ENCODE measurements at places on chromosomes 1 and 21.

GRCh38 chr1:182602935-182603645 is 1.1 kb downstream of the RGS16 start:
- no peak for DNase-seq

- DNase-seq = no peak
These were observed 569.6 kb upstream of the CXADR start for GRCh38 chr21:16943231-16943630.

DNA sequence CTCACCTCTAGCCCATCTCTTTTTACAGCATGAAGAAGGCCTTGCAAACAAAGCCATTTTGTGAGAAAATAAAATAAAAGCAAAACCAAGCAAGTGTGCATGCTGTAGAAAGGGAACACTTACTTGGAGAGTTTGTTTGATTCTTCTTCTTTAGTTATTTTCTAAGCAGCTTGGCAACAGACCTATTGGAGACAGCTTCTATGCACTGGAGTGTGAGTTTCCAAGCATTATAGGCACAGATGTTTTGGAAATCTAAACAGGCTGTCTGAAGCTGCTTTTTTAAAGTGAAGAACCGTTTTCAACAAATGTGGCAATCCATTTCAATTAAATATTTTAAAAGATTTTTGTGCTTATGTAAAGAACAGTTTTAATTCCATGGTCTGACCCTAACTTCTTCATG is 76.6 kb downstream of the NGF start:
- DNase-seq = no peak

- no peak for DNase-seq
These were observed 24.6 kb downstream of the SYT2 start for GRCh38 chr1:202685641-202686040.

GRCh38 chr1:158996998-158997397 is 12.7 kb upstream of the IFI16 start:
- DNase-seq = no peak

- no peak for DNase-seq
These were observed 14.4 kb upstream of the IGSF5 start for GRCh38 chr21:39730418-39731157.

DNA sequence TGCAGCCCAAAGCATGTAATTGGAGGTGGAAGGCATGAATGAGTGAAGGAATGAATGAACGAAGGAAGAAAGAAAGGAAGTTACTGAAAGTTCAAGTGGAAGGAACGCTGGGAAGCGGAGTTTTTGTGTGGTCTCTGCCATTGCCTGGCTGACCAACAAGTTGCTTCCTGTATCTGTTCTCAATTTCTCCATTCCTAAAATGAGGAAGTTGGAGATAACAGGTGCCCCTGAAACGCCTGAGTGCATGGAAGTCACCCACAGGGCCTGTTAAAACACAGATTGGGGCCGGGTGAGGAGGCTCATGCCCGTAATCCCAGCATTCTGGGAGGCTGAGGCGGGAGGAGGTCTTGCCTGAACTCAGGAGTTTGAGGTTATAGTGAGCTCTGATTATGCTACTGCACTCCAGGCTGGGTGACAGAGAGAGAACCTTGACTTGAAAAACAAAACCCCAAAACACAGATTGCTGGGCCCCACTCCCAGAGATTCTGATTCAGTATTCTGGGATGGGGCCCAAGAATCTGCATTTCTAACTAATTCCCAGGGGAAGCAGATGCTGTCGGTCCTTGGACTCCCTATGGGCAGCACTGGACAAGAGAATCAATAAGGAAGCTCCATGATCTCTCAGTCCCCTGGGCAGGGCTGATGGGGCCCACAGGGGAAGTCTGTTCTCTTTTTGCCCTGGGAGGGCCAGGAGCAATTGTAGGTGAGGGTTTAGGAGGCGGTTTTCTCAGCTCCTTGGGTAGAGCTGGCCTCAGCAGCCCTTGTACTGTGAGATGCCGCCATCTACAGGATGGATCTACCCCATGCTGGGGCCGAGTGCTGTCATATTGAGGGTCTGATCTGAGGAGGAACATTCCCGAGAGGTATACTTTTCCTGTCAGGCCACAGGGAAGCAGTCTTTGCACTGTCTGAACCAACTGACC is 3.3 kb upstream of the CNR2 start:
- peak; percentile 72 for DNase-seq

- no peak for DNase-seq
These were observed 12.8 kb upstream of the MPZL1 start for GRCh38 chr1:167708940-167709389.

DNA sequence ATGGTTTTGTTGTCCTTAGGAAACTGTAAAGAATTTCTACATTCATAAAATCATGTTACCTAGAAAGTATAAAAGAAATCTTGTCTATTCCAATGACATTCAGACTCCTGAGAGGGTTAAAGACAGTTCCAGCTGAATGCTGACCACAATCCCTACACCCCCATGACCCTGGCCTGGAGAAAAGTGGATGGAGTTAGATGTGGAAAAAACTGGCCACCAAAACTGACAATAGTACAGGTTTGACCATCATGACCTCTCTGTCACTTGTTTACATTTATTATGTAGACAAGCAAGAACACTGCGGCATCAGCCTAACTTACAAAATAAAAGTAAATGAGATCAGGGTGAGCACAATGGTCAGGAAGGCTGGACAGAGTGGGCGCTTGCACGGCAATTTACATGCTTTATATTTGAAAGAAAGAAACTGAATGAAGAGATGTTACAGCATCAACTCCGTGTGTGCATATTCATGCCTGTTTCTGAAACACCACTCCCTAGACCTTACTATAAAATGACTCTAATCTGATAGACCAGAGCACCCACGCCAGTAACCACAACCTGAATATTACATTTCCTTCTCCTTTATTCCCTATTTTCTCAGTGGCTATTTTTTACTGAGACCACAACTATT is 116.0 kb downstream of the ESRRG start:
- no peak for DNase-seq

DNA sequence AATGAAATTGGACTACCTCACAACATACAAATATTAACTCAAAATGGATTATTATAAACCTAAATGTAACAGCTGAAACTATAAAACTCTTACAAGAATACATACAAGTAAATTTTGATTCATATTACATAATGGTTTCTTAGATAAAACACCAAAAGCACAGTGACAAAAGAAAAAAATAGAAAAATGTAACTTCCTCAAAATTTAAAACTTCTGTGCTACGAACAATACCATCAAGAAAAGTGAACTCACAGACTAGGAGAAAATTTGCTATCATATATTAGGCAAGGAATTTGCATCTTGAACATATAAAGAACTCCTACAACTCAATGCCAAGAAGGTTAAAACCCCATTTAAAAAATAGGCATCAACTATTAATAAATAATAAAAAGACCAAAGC is 31.2 kb downstream of the ANGPTL3 start:
- DNase-seq = no peak

DNA sequence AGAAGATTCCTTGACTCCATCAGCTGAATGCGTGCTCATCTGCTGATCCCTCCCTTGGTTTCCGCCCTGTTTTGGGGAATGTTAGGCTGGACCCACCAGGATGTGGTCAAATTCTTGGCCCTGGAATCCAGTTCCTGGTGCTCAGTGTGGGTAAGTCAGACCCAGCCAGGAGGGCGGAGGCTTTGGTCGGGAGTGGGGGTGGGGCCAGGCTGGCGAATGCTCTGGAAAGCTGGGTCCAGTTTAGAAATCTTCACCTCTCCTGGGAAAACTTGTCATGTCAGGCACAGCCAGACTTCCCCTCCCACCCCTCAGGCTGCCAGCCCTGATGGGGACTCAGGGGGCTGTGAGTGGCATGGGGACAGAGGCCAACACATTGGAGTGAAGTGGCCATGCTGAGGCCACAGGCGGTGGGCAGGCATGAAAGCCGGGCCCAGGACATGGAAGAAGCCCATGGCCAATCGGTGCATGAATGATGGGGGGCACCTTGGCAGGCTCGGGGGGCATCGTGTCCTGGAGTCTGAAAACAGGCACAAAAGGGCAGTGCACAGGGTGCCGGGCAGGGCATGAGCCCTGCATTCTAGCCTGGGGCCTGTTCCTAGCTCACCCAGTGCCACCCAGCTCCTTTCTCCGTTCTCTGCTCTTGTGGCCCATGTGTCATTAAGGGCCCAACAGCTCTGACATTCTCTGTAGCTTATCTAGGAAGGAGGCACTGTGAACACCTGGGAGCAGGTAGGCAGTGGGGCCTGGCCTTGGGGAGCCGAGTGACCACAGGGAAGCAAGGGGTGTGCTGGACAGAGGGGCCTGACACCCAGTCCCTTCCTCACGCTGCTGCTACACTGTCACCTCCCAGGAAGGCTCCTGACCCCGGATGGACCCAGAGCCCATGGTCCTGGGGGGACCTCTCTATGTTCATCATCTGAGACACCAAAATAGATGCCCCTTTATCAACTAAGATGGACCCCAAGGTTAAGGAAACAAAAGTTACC is 14.6 kb upstream of the PADI1 start:
- DNase-seq = no peak

DNA sequence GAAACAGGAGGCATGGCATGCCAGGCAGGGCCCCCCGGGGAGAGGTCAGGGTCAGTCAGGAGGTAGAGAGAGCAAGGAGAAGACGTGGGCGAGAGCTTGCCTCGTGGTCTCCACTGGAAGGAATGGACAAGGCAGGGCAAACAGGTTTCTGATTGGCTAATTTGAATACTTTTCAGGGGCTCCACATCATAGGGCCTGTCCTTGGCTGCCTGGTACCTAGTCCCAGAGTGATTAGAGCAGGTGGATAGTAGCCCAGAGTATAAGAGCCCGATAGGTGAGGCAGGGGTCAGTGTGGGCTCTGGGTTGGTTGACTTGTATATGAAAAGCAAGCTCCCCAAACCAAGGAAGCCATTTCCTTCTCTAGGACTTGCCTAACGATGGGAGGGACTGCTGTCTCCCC is 178.6 kb downstream of the ZP4 start:
- DNase-seq = no peak

GRCh38 chr1:40401473-40402201 is 28.1 kb downstream of the SMAP2 start:
- DNase-seq = no peak

GRCh38 chr1:143699115-143699514 is 272.7 kb downstream of the FAM72C start:
- no peak for DNase-seq

DNA sequence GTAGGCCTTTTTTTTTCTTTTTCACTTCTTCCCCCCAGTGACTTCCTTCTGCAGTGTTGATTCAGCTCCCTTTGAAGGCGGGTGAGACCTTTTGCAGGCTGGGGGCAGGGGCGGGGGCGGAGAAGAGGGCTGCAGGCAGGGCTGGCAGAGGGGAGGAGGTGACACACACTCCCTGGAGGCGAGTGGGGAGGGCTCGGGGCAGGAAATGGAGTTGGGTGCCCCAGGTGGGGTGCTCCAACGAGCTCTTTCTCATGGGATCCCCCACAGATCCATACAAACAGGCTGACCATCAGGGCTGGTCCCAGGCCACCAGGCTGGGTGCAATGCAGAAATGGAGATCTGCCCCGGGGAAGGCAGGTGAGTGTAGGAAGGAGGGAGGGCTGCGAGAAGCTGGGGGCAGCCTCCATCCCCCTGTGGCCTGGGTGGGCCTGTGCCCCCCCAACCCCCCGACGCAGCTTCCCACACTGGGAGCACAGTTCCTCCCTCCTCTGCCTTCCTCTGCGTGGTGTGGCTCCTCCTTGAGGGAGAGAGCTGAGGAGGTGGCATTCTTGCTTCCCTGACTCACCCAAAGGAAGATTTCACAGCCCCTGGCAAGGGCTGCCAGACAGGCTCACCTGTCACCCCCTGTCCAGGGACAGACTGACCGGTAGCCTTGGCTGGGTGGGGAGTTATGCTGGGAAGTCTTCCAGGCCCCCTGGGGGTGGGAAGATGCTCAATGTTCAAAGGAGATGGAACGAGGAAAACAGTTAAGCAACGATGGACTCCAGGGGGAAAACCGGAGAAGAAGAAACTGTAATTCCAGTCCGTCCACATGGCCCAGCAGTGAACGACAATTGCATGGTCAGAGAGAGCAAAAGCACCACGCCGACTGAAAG is 7.1 kb upstream of the ITGB2 start:
- DNase-seq = no peak

DNA sequence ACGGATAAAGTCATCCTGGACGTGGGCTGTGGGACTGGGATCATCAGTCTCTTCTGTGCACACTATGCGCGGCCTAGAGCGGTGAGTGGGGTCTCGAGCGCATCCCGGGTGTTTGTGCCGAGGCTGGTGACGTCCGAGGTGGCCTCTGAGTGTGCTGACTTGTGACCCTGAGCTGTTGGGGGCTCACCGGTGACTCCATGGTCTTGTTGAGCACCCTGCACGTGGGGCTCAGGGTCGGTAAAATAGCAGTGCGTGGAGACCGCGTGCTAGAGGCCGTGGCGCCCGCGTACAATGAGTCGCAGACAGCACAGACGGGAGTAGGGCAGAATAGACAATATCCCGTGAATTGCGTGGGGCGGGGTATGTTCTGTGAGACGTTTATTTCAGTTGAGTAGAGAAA is 13.1 kb downstream of the PRMT2 start:
- no peak for DNase-seq

DNA sequence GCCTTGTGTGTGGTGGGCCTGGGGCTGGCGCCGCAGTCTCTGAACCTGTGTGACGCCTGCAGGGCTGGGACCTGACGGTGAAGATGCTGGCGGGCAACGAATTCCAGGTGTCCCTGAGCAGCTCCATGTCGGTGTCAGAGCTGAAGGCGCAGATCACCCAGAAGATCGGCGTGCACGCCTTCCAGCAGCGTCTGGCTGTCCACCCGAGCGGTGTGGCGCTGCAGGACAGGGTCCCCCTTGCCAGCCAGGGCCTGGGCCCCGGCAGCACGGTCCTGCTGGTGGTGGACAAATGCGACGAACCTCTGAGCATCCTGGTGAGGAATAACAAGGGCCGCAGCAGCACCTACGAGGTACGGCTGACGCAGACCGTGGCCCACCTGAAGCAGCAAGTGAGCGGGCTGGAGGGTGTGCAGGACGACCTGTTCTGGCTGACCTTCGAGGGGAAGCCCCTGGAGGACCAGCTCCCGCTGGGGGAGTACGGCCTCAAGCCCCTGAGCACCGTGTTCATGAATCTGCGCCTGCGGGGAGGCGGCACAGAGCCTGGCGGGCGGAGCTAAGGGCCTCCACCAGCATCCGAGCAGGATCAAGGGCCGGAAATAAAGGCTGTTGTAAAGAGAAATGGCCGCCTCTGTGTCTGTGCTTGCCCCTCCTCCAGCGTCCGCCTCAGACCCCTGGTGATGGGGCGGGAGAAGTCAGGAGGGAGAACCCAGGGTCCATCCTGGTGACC is 788 bp downstream of the ISG15 start:
- DNase-seq = no peak

GRCh38 chr1:9119745-9120144 is 9.2 kb downstream of the GPR157 start:
- DNase-seq = no peak

DNA sequence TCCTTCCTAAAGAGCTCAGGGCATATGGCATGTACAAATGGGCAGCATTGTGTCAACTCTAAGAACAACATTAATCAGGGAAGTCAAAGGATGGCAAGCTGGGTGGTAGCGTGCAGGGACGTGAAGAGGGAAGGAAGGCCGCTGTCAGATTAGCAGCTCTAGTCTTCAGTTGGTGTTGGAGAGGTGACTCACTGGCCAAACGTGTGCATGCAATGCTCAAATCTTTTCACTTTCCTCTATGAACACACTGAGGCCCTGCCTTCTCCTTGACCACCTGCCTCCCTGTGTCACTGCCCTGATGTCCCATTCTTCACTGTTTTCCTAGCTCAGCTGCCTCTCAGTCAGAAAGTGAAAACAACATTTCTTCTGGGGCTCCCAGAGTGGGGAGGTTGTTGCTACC is 5.9 kb upstream of the PIGR start:
- no peak for DNase-seq

- DNase-seq = no peak
These were observed 29.6 kb upstream of the SMYD2 start for GRCh38 chr1:214251354-214251753.

- DNase-seq = no peak
These were observed 41.2 kb upstream of the CYP2J2 start for GRCh38 chr1:59967780-59968179.

- DNase-seq = no peak
These were observed at the start of gene MCOLN2 for GRCh38 chr1:84996846-84997666. TSS of gene MCOLN2 (minus strand) at chr1:84997113. CDS start at chr1:84996872, 241 bp downstream.
